ENCODE measurements at places on chromosomes 2 and 18. TPM values are rescaled to one million over a fixed set of nuclear protein-coding genes. Genes with fewer than 3 reads are reported as not detected.

The HOXD12 gene
- total RNA-seq = not detected

DNA sequence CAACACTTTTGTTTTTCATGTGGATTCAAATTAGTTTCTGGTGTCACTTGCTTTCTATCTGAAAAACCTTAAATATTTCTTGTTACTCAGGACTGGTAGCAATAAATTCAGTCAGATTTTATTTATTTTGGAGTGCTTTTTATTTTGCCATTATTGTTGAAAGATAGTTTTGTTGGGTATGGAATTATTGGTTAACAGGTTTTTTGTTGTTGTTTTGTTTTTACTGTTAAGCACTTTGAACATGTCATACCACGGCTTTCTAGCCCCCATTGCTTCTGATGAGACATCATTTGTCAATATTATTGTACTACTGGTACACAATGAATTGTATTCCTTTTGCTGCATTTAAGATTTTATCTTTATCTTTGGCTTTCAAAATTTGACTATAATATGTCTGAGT, 12.9 kb upstream of the SFT2D3 start:
- no peak for DNase-seq

DNA sequence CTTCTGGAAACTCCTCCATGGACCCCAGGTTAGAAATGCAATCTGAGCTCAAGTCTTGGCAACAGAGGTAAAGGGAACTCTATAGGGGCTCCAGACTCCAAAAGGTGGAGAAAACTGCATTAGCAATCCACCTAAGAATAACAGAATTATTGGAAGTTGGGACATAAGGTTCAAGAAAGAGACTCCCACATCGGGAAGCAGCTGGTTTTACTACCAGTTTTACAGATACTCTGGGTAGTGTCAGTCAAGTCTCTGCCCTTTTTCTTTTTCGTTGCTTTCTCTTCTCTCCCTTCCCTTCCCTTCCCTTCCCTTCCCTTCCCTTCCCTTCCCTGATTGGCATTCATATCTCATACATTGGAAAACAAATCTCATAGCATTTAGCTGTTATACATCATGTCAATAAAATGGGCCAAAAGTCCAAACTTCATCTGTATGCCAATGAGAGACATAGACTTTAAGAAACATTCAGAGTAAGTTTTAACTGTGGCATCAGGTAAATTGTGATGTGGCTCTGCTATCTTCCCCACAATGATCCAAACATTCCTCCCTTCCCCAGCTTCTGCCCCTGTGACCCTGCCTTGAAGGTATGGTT, 166.7 kb downstream of the KCNE4 start:
- DNase-seq = no peak

- no peak for DNase-seq
Measured at GRCh38 chr2:237874585-237875161, 15.2 kb downstream of the RAMP1 start.

DNA sequence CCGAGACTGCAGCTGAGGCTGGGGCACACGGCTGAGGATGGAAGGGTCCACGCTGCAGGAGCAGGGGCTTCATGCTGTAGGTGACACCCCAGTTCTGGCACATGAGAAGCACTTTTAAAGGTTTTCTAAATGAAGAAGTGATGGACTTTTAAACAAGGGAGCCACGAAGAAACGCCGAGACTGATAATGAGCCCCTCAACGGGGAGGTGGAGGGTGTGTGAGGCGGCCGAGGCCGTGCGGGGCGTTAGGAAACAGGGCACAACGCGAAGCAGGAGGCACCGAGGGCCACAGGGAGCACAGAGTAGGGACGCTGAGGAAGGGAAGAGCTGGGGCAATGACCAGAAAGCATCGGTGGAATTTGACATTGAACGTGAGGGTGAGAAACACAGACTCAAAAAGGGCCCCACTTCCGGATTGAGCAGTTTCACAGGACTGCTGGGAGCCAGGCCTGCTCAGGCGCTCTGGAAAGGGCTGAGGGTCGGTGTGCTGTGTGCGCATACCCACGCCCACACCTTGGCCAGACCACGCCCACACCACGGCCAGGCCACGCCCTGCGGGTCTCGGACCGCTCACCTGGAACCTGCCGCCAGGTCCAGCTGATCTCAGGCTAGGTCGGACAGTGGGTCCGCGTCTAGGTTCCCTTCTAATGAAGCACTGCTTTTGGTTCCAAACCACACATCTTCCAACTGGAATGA, 115.7 kb downstream of the GYPC start:
- no peak for DNase-seq

- DNase-seq = no peak
Measured at GRCh38 chr2:152099367-152100050, 665 bp upstream of the CACNB4 start.
